ENCODE measurements at places on chromosomes 3 and 15. TPM values are rescaled to one million over a fixed set of nuclear protein-coding genes. Genes with fewer than 3 reads are reported as not detected.

GRCh38 chr15:72135719-72136118 lies 17.5 kb downstream of the SENP8 start:
- H3K4me3 ChIP-seq = no peak overlapping the region
- no peaks in the 10 kb centered on the region for H3K36me3 ChIP-seq
- no peaks in the 10 kb centered on the region for H3K4me1 ChIP-seq
- no peak overlapping the region for H3K27ac ChIP-seq

DNA sequence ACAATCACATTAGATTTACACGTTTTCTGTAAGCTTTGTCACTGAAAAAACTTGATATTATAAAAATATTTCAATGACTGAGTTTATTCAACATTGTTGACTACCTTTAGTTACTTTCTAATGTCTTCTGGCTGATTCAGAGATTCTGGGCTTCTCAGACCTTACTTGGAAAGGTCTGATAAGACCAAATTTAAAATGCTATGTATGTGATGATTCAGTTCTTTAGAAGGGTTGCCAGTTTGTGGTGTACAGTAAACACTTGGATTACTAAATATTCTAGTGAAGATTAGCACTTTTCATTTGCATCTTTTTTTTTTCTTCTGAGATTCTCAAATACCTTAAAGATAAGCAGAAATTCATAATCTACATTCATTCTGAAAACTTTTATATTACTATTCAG lies 49.8 kb downstream of the SGO1 start:
- no peak overlapping the region for H3K4me3 ChIP-seq
- no peaks in the 10 kb centered on the region for H3K36me3 ChIP-seq
- H3K4me1 ChIP-seq = no peaks in the 10 kb centered on the region
- no peaks in the 10 kb centered on the region for H3K27me3 ChIP-seq
- DNase-seq = no peak
- H3K27ac ChIP-seq = no peak overlapping the region

GRCh38 chr15:27646531-27646930 lies 452.6 kb downstream of the OCA2 start:
- no peaks in the 10 kb centered on the region for H3K4me1 ChIP-seq
- no peaks in the 10 kb centered on the region for H3K36me3 ChIP-seq
- no peak for DNase-seq
- no peak overlapping the region for H3K4me3 ChIP-seq
- no peak overlapping the region for H3K27ac ChIP-seq

DNA sequence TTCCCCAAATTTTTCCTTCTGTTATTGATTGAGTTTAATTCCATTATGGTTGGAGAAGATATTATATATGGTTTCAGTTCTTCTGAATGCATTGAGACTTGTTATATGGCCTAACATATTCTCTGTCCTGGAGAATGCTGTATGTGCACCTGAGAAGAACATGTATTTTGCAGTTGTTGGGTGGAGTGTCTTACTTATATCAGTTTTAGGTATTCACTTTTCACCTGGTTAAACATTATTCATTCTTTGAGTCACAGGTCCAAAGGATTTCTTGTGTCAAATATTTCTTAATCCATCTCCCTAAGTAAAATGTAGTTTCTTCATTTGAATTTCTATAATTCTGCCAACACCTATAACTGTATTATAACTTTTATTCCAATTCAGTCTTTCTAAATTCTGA lies 17.8 kb downstream of the ACKR2 start:
- DNase-seq = no peak
- no peak overlapping the region for H3K27ac ChIP-seq
- H3K27me3 ChIP-seq = no peaks in the 10 kb centered on the region
- no peaks in the 10 kb centered on the region for H3K36me3 ChIP-seq
- H3K4me3 ChIP-seq = no peak overlapping the region

The PTX3 gene
- total RNA-seq = 5.6 TPM

The SLC28A1 gene
- total RNA-seq = not detected

- peak overlapping the region; percentile 40 for H3K4me3 ChIP-seq
- DNase-seq = peak; percentile 88
- H3K36me3 ChIP-seq = no peaks in the 10 kb centered on the region
Observed at GRCh38 chr15:38072348-38073177, 138.1 kb downstream of the TMCO5A start.

DNA sequence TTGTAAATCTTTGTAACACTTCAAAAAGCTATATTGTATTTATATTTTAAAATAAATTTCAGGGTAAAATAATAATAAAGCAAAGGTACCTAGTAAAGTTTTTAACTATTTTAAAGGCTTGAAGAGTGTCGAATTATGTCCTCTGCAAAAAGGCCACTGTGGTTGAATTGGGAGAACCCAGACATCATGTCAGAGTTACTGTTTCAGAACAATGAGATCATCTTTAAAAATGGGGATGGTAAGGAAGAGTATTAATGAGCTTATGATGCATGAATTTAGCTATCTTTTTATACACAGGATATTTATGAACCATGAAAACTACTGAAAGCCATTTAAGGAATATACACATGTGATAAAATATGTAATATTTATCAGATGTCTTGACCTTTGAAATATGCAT lies 26.3 kb downstream of the KCNMB3 start:
- H3K27me3 ChIP-seq = no peaks in the 10 kb centered on the region
- H3K4me3 ChIP-seq = no peak overlapping the region
- no peaks in the 10 kb centered on the region for H3K4me1 ChIP-seq
- DNase-seq = no peak
- H3K27ac ChIP-seq = no peak overlapping the region
- peaks cover 42% of the 10 kb centered on the region for H3K36me3 ChIP-seq

The CNBP gene
- total RNA-seq = 319 TPM

The UPK1B gene
- total RNA-seq = 0.18 TPM

DNA sequence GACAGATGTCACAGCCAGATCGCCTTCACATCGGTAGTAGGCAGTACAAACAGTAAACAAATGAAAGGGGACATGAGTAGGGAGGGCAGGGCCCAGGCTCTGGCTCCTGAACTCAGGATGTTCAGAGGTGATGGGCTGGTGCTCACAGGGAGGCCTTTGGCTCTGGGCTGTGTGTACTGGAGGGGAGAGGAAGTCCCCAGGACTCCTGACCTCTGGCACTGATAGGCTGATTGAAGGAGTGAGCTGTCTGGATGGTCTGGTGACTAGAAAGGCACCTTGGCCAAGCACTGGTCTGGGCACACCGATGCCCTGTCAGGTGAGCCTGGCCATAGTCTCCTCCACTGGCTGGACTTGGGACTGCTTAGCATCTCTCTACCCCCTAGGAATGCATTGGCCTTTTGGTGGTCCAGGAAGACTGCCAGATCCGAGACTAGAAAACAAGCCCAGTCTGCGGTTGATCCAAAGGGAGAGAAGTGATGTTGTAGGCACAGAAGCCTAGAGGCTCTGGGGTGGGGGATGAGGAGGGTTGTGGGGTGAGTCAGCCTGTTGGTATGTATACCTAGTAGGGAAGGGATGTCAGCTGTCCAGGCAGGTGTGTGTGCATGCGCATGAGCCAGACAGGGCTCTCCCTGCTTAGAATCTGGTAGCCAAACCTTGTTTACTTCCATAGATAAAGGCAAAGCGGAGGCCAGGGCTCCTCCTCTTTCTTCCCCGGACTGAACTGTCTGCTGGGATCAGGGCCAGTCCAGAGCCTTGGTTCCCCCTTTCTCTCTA lies 1.9 kb downstream of the SPINT1 start:
- H3K4me1 ChIP-seq = peaks cover 12% of the 10 kb centered on the region
- no peak for DNase-seq
- no peaks in the 10 kb centered on the region for H3K36me3 ChIP-seq

The UBE2Q2 gene
- total RNA-seq = 30.4 TPM

- H3K36me3 ChIP-seq = peaks cover 22% of the 10 kb centered on the region
- DNase-seq = no peak
- no peaks in the 10 kb centered on the region for H3K27me3 ChIP-seq
- no peak overlapping the region for H3K4me3 ChIP-seq
- H3K4me1 ChIP-seq = peaks cover 5% of the 10 kb centered on the region
- H3K27ac ChIP-seq = no peak overlapping the region
Observed at GRCh38 chr3:44359146-44359751, 20.7 kb downstream of the TCAIM start.

GRCh38 chr3:46921871-46922271 lies 44.4 kb downstream of the PTH1R start:
- no peaks in the 10 kb centered on the region for H3K27me3 ChIP-seq
- H3K4me1 ChIP-seq = peaks cover 27% of the 10 kb centered on the region
- peak; percentile 27 for DNase-seq
- H3K4me3 ChIP-seq = no peak overlapping the region
- H3K27ac ChIP-seq = no peak overlapping the region

GRCh38 chr3:123586131-123586530 lies 1.3 kb upstream of the HACD2 start:
- peaks cover 27% of the 10 kb centered on the region for H3K4me1 ChIP-seq
- H3K4me3 ChIP-seq = peak overlapping the region; percentile 76
- H3K36me3 ChIP-seq = no peaks in the 10 kb centered on the region
- peak; percentile 30 for DNase-seq

DNA sequence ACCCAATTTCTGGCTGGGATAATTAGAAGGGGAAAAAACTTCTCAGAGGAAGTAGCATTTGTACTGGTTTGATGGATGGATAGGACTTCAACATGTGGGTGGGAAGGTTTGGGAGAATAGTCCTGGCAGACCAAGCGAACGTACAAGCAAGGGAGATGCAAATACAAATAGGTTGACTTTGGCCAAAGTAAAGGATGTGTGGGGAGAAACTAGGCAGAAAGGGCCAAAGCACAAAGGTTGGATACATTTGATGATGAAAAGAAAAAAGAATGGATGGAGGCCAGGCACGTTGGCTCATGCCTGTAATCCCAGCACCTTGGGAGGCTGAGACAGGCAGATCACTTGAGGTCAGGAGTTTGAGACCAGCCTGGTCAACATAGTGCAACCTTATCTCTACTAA lies 63.4 kb downstream of the ERC2 start:
- no peaks in the 10 kb centered on the region for H3K4me1 ChIP-seq
- no peak for DNase-seq
- H3K36me3 ChIP-seq = no peaks in the 10 kb centered on the region
- no peak overlapping the region for H3K27ac ChIP-seq
- H3K4me3 ChIP-seq = no peak overlapping the region

- no peak for DNase-seq
- H3K36me3 ChIP-seq = no peaks in the 10 kb centered on the region
- H3K27me3 ChIP-seq = no peaks in the 10 kb centered on the region
Observed at GRCh38 chr15:63517202-63517601, 12.8 kb downstream of the USP3 start.

DNA sequence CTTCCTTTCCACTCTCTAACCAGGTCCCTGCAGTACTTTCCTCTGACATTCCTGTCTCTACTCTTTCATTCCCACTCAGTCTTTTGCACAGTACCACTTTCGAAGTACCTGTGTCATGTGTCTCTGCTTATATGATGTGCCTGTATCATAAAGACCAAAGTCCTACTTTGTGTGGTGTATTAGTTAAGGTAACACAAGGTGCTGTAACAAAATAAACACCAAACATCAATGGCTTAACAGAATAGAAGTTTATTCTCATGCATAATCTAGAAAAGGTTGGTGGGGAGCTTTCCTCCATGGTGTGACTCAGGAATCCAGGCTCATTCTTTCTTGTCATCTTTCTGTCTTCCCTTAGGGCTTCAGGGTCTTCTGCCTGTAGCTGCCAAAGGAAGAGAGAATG lies 3.3 kb downstream of the TMED3 start:
- DNase-seq = no peak
- no peak overlapping the region for H3K27ac ChIP-seq
- H3K36me3 ChIP-seq = peaks cover 56% of the 10 kb centered on the region
- H3K27me3 ChIP-seq = peaks cover 30% of the 10 kb centered on the region
- H3K4me3 ChIP-seq = no peak overlapping the region

The CLRN1 gene
- total RNA-seq = not detected

GRCh38 chr3:16137977-16138376 lies 36.5 kb upstream of the GALNT15 start:
- no peaks in the 10 kb centered on the region for H3K27me3 ChIP-seq
- no peak overlapping the region for H3K27ac ChIP-seq
- no peak for DNase-seq
- H3K4me1 ChIP-seq = no peaks in the 10 kb centered on the region
- H3K4me3 ChIP-seq = no peak overlapping the region
- H3K36me3 ChIP-seq = no peaks in the 10 kb centered on the region

The CCK gene
- total RNA-seq = 0.76 TPM

The CLDN18 gene
- total RNA-seq = 66.8 TPM

The LSAMP gene
- total RNA-seq = 26.3 TPM

DNA sequence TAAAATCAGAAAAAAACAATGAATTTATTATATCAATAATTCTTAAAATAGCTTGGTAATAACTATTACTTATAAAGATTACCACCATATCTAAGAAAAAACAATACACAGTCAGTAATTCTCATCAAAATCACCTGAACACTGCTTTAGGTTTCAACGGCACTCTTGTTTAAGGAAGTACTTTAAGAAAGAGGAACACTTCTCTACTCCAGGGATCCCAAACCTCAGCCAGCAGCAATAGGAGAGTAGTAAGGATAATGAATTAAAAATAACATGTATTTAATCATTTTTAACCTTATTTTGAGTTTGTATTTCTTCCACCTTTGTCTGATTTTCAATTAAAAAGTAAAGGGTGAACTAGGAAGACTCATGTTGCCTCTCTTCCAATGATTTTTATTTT lies 494.0 kb upstream of the NR2F2 start:
- DNase-seq = no peak
- H3K4me3 ChIP-seq = no peak overlapping the region
- H3K27ac ChIP-seq = no peak overlapping the region
- H3K36me3 ChIP-seq = no peaks in the 10 kb centered on the region

The SPATA12 gene
- total RNA-seq = 0.21 TPM

GRCh38 chr3:130892759-130893375 lies 1.0 kb upstream of the ATP2C1 start:
- H3K27ac ChIP-seq = peak overlapping the region; percentile 98
- H3K36me3 ChIP-seq = no peaks in the 10 kb centered on the region
- peak overlapping the region; percentile 79 for H3K4me3 ChIP-seq
- peaks cover 36% of the 10 kb centered on the region for H3K4me1 ChIP-seq

DNA sequence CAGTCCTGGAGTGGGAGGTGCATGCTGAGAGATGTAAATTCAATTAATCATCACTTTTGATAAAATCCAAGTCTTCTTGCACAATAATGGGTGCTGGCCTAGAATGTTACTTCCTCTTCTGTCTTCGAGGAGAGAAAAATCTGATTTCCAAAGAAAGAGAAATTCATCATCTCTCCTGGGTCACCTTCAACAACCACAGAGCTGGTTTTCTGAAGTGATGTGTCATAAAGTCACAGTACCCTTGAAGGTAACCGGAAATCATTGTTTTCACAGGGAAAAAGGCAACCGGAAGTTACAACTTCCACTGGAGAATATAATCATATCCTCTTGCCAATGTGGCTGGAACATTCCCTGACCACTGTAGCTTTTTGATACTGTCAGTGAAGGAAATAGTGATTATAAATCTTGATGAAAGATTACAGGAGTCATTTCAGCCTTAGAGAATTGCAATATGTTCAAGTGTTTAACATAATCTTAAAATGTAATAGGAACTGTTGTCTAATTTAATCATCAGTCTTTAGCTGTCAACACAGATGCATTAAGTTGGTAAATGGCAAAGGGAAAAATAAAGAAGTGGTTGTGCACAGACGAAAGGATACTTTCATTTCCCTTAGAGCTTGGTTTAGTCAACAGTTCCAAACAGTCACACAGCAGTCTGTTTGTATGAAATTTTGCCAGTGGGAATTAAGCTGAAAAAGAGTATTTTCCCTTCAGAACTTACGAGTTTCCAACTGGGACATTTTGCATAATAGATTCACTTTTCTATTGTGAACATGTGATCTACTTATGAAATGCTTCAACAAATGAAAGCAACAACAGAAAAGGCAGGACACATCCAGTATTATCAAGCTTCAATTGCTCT lies 106.5 kb upstream of the SLC4A7 start:
- no peak overlapping the region for H3K4me3 ChIP-seq
- peak overlapping the region; percentile 78 for H3K27ac ChIP-seq
- H3K36me3 ChIP-seq = no peaks in the 10 kb centered on the region

GRCh38 chr3:101825904-101826445 lies 23.3 kb upstream of the NFKBIZ start:
- H3K27ac ChIP-seq = peak overlapping the region; percentile 90
- peaks cover 3% of the 10 kb centered on the region for H3K36me3 ChIP-seq
- H3K4me3 ChIP-seq = no peak overlapping the region
- no peaks in the 10 kb centered on the region for H3K27me3 ChIP-seq
- no peak for DNase-seq
- peaks cover 49% of the 10 kb centered on the region for H3K4me1 ChIP-seq

The PARP9 gene
- 75.4 TPM for total RNA-seq

All from left lung (tissue), 14 donors.